ENCODE measurements at places on chromosomes 7 and 10. TPM values are rescaled to one million over a fixed set of nuclear protein-coding genes. Genes with fewer than 3 reads are reported as not detected.

GRCh38 chr7:140003913-140004382 lies 58.8 kb downstream of the PARP12 start:
- DNase-seq, result no peak

DNA sequence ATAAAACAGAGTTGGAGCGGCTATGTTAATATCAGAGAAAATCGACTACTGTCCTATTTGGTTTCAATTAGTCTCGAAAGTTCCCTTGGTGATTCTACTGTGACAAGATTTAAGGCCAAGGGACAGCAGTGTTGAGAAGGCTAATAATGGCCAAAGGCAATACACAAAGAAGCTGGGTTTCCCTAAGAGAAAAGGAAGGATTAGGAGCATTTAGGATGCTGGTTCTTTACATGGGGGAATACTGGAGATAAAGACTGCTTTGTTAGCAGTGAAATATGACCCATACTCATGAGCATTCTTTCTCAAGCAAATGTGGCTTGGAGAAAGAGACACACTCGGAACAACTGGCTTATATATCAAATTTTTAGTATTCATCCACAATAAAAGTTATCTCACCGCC lies 32.2 kb downstream of the IQUB start:
- DNase-seq, result no peak

GRCh38 chr7:21214657-21215056 lies 213.2 kb upstream of the SP4 start:
- no peak for DNase-seq

GRCh38 chr10:17144757-17145156 lies 15.1 kb upstream of the CUBN start:
- DNase-seq, result no peak

DNA sequence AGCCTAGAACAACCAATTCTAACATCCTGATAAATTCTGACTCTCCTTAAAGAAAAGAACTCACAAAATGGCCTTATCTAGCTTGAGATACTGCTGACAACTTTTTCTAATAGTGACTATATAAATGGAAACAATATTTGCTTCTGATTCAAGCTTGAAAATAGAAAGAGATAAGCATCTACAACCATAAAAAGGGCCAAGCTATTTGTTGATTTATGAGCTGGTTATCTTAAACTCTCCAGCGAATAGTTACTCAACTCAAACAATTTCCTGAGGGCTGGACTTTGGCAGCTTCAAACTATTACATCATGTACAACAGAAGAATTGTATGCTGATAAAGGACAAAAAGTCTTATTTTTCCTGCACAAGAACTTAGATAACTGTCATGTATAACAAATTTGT lies 4.6 kb downstream of the USP54 start:
- DNase-seq, result no peak

DNA sequence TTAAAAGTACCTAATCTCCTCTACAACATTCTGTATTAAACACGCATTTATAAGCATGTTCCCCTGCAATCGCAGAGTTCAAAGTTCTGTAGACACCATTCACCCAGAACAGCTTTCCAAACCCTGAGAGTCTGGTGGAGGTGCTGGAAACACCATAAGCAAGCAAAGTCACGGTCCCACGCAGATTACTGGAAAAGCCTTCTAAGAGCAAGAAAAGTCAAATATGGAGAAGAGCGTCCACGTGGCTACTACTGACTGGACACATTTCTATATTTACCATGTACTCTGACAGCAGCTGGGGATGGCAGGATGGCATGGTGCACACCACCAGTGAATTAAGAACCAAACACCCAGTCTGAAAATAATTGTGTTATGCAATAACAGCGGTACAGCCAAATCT lies 97.7 kb downstream of the PARD3 start:
- DNase-seq, result no peak

DNA sequence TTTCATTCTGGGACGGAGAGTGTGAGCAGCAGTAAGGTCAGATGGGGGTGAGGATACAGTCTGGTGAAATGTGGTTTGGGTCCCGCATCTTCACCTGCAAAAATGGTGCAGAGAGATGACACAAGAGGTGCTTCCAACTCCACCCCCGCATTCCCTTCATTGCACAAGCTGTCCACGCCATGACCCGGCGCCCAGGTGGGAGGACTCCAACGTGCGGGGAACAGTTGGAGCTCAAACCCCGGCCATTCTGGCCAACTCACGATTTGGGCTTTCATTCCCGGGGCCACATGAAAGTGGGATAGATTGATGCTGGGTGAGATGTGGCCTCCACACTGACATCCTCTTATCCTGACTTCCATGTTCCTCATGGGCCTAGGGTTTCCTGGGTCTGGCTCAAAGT lies 34.6 kb upstream of the ZNF273 start:
- no peak for DNase-seq

- no peak for DNase-seq
Measured at GRCh38 chr7:142873281-142873784, 12.2 kb downstream of the TRPV6 start.

DNA sequence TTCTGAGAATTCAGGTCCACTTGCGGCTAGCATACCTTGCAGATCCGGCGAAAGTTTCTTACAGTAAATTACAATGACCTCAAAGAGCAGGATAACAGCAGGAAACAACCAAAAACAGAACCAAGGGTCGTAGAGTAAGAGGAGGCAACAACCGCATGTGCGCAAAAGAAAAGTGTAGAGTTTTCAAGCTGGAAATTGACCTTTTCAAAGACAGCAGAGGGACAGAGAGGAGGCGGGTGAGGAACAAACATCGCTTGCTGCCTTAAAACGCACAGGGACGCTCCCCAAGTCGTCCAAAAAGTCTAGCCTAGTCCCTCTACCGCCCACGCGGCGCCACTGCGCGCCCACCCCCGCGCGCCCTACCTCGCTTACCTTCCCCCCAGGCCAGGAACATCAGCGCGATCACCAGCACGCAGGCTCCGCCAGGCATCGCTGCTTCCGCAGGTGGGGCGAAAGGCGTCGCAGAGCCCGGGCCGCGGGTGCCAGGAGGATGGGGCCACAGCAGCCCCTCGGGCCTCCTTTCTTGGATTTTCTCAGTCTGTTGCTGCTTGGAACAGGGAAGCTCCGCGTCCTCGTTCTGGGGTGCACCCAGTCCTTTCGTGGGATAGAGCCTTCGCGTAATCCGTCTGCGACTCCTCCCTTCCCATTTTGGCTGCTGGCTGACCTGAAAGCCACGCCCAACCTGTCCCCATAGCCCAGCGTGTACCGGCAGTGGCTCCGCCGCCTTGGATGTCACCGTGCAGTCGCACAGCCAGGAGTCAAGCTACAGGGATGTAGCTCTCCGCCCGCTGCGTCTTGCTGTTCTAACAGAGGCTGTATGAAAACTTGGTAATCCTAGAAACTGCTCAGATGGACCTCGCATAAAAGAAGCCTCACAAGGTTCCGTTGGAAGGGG lies at the start of gene VWDE:
VWDE (minus strand) TSS at position 579 of the 895 bp plus-strand sequence; CDS start at position 430, 149 bp downstream.
- no peak for DNase-seq

GRCh38 chr10:58041901-58042300 lies 225.8 kb downstream of the IPMK start:
- no peak for DNase-seq

- DNase-seq, result peak; percentile 35
Measured at GRCh38 chr10:13439313-13440184, 89.3 kb downstream of the BEND7 start.

DNA sequence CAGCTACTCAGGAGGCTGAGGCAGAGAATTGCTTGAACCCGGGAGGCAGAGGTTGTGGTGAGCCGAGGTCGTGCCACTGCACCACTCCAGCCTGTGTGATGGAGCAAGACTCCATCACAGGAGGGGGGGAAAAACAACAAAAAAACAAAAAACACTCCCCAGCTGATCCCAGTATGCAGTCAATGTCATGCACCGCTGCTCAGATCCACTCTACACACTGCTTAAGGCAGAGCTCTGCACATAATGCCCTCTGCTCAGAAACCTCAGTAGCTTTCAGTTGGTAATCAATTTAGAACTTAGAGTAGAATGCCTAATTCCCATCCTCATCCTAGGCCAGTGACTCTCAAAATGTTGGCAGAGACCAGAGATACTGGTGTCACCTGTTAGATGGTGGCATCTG lies 43.9 kb downstream of the PDSS1 start:
- no peak for DNase-seq

GRCh38 chr10:76282061-76283025 lies 850.9 kb downstream of the LRMDA start:
- DNase-seq, result no peak

- DNase-seq, result no peak
Measured at GRCh38 chr7:125568799-125569198, 639.2 kb upstream of the POT1 start.

- no peak for DNase-seq
Measured at GRCh38 chr10:27714349-27714748, 31.3 kb downstream of the MKX start.

GRCh38 chr10:33302208-33302829 lies 32.1 kb downstream of the NRP1 start:
- DNase-seq, result no peak

DNAAF5 gene
- 22.8 TPM for total RNA-seq

PHKG1 gene
- 30.4 TPM for total RNA-seq

NEUROD6 gene
- total RNA-seq, result not detected

PLPP4 gene
- total RNA-seq, result not detected

NPY4R2 gene
- not detected for total RNA-seq

SORCS1 gene
- total RNA-seq, result 2.3 TPM

AKR1D1 gene
- not detected for total RNA-seq

CHRM2 gene
- 89.0 TPM for total RNA-seq

MARVELD1 gene
- total RNA-seq, result 7.1 TPM

ADRA2A gene
- total RNA-seq, result 0.64 TPM
